Right ventricle myocardium inferior (tissue), 1 donor: ENCODE measurements at places on chromosomes 4 and X.

DNA sequence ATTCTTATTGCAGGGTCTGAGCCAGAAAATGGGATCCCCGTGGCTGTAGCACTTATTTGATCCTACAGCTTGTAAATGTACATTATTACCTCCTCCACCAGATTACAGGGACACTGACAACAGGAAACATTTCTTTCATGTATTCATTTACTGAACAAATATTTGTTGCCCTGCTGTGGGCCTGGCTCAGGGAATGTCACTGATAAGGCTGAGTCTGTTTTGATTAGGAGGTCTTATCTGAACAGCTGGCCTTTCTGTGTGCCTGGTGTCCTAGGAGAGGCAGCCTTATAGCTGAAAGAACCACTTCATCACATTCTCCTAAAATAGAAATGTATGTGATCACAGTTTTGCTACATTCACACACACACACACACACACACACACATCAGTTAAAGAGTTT is 45.5 kb upstream of the PROM1 start:
- DNase-seq, result no peak

GRCh38 chr4:83651846-83652245 is 115.9 kb downstream of the GPAT3 start:
- no peak for DNase-seq

- no peak for DNase-seq
Measured at GRCh38 chr4:188697243-188697642, 558.0 kb downstream of the TRIML1 start.

DNA sequence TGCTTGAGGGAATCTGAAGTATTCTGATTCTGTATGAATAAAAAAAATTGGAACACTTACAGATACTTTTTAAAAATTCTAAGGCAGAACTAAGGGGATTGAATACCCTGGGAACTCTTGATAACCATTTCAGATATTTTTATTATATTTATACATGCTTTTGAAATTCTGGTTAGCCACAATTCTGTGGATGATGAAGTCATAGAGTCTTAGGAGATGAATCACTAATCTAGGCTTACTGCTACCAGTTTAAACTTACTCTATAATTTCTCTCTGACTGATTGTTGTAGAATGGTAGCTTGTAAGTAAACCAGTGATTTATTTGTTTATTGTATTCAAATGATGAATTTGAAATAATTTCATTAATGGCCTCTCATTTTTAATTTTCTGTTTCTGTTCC is 11.4 kb upstream of the SLAIN2 start:
- DNase-seq, result no peak

DNA sequence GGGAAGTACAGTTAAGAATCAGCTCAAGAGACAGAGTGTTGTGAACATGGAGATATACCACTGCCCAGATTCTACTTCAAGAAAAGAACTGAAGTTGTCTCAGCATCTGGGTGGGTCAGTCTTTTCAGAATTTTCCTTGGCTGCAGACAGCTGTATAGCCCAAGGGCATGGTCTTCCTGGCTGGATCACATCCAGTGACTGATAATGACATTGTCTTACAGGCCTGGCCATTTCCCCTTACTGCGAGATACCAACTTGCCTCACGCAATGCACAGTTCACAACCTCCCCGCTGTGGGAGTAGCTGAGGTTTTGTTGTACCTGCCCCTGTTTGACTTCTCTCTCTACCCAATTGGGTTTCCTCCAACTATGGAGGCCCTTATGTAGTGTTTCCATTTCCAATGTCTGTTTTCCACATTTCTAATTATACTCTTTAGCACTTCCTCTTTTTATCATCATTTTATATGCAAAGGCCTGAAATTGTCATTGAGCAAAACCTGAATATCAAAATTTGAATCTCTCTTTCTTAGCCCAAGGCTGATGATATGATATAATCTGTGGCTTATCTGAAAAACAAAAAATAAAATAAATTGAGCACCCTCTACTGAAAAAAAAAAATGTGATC is 209.1 kb downstream of the NAF1 start:
- DNase-seq, result no peak

GRCh38 chr4:55117511-55117910 is 7.9 kb downstream of the KDR start:
- DNase-seq, result no peak

DNA sequence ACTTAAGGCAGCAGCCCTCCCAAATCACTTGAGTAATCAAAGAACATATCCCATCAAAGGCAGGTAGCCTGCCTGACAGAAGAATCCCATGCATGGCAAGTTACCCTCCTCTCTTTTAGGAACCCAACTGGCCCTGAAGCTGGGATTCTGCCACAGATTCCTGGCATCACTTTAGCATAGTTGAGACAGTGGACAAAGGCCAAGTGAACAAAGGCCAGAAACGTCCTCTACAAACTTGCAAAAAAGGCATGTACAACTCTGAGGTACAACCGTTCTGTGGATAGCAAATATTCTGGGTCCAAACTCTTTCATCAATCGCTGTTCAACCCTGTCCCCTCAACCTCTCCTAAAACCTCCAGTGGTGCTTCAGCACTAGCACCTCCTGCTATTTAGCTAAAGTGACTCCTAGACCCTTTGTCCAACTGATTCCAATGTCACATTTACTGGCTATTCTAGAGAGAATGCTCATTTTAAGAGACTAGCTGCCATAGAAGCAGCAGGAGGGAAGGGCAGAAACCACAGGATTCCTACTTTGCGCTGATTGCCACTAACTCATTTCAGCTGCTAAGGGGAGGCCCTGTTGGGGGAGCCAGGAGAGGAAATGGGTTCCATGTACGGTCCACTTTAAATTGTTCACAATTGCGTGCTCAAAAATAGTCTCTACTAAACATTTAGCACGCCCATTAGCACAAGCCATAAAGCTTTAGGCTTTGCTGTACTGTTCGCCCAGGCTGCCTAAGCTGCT is 105.9 kb downstream of the SHROOM4 start:
- no peak for DNase-seq

DNA sequence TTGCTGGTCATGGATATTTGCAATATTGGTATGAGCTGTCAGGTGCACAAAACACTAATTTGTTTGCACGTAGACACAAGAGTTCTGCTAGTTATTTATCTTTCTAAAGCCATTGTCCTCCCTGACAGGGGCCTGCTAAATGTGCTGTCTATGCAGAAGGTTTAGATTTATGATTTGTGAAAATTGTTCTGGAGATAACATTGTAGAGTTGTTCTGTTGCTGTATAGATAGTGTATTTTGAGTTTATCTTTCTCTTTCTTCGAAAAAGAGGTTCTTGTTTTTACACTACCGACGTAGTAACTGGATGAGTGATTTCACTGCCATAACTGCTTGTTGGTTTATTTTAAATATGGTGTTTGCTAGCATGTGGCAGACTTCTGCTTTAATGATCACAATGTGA is 28.5 kb upstream of the FGG start:
- no peak for DNase-seq

GRCh38 chr4:26288355-26288909 is 32.4 kb upstream of the RBPJ start:
- DNase-seq, result no peak

- DNase-seq, result no peak
Measured at GRCh38 chrX:53716328-53717088, 30.0 kb upstream of the HUWE1 start.

- no peak for DNase-seq
Measured at GRCh38 chrX:123184219-123184865, at the start of gene GRIA3. TSS of gene GRIA3 (plus strand) at chrX:123184278. CDS start at chrX:123184536, 258 bp downstream.

GRCh38 chr4:159516556-159517140 is 413.8 kb downstream of the RAPGEF2 start:
- DNase-seq, result no peak

GRCh38 chr4:84032372-84032771 is 466.7 kb downstream of the NKX6-1 start:
- DNase-seq, result no peak

DNA sequence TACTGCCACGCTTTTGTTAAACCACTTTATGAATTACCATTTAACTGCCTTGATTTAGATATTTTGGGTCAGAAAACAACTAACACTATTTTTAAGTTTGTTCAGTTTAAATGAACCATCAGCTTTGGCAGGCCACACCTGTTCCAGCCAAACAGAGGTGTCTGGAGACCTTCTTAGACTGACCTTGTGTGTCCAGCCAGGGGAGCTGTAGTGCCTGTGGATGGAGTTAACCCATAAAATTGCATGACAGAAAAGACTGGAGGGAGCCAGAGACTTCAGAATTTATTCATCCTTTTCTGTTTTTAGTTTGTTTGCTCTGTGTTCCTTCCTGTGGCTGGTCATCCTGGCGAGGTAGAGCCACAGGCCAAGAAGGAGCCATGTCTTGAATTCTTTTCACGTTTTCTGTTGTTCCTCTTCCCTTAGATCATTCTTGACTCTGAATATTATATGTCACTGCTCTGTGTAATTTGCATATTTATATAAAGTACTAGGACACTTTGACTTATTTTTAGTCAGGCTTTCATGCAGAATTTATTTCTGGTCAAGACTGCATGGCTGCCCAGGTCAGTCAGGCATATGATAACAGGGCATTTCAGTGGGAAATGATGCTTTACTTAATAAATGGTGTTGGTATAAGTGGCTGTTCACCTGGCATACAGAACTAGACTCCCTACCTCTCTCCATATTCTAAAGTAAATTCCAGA is 26.7 kb downstream of the HERC3 start:
- no peak for DNase-seq

DNA sequence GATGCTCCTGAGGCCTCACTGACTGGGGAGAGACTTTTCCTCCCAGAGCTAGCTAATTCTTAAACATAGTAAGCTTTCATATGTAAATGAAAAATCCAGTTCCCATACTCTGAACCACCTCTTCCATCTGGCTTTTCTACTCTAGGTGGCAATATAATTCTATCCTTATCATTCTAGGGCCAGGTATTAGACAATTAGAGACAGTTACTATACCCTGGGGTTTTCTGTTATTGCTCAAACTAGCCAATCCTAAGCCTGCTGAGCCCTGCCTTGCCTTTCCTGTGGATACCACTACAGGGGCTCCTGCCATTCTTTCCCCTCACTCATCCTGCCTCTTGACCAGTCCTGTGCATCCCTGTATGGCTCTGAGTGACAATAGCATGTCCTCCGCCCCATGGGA is 552.0 kb downstream of the STIM2 start:
- no peak for DNase-seq

- no peak for DNase-seq
Measured at GRCh38 chrX:113747274-113747973, 836.5 kb upstream of the HTR2C start.

GRCh38 chr4:47031751-47032404 is 511 bp downstream of the GABRB1 start:
- no peak for DNase-seq

- no peak for DNase-seq
Measured at GRCh38 chr4:14874990-14875389, 127.3 kb upstream of the CPEB2 start.

DNA sequence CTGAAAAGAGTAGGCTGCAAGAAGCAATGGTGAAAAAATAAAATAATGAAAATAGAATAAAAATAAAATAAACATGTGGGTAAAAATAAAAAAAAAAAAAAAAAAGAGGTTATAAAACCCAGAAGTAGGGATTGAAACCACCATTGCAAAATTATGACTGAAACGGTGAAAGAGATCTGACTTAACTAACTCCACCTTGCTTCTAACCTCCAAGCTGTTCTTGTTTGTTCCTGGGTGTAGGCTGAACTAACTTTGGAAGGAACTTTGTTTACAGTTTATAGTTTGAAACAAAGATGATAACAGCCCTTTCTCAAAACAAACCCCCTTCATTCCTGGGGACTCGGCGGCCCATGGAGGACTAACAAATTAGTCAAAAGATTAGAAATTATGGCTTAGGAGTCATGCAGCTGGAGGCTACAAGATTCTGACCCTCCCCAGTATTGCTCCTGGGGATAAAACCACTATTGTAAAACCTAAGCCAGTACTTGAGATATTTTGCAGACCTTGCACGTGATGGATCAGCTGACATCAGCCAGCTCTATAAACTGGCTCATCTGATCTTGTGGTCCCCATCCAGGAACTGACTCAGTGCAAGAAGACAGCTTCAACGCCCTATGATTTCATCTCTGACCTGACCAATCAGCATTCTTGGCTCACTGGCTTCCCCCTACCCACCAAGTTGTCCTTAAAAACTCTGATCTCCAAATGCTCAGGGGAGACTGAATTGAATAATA is 30.4 kb downstream of the DDX60L start:
- no peak for DNase-seq

- DNase-seq, result no peak
Measured at GRCh38 chrX:110167952-110168451, 149.9 kb downstream of the AMMECR1 start.

- no peak for DNase-seq
Measured at GRCh38 chr4:105194328-105195231, 47.9 kb downstream of the TET2 start.

GRCh38 chrX:112759512-112759911 is 79.8 kb upstream of the LHFPL1 start:
- DNase-seq, result no peak

DNA sequence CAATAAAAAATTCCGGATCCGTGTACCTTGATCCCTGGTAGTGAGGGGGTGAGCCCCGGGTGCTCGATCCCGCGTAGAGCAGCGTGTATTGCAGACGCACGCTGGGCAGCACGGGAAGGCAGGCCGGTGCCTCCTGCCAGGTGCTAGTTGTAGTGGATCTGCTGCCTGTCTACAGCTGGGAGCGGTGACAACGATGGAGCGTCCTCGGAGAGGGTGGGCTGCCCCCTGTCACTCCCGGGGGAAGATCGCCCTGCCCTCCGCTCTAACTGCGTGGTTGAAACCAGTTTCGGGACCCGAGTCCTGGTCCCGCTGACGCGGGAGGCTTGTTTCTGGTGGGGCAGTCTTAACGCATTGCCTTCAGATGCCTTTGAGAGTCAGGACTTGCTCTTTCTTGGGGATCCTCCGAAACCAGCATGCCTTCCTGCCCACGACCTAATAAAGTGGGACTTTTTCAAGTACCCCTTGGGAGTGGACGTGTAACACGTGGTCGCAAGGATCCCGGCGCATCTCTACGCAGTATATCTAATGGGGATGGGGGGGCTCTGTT is 2.7 kb upstream of the NKX6-1 start:
- DNase-seq, result no peak

DNA sequence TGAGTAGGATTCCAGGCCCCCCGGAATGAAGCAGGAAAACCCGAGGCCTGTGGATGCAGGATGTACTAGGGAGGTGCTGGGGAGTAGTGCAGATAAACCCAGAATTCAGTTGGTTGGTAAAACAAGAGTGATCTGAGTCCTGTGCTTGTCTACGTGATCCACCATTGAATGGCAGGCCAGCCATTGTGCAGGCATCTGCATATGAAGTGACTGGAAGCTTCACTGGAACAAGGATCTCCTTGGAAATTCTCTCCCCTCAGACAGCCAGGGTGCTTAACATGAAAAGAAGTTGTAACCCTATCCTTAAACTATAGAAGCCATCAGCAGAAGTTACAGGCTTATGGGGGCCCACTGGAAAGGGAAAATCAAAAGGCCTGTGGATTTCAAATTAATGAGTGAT is 656 bp upstream of the GSPT2 start:
- no peak for DNase-seq

GRCh38 chrX:7127056-7127455 is 20.5 kb upstream of the STS start:
- DNase-seq, result no peak

DNA sequence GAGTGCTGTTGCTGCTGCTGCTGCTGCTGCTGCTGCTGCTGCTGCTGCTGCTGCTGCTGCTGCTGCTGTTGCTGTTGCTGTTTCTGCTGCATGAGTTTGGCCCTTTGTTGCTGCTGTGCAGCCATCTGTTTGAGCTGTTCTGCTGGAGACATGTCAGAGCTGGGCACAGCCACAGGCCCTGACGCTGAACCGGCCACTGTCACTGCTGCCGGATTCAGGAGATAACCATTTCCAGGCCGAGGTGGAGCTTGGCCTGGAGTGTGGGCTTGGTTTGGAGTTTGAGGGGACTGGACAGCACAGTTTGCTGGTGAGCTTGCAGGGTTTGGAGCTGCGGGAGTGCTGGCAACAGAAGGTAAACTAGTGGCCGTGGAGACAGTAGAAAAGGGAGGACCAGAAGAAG is 224.3 kb downstream of the MGST2 start:
- DNase-seq, result no peak
